Natural killer cell (primary cell): ENCODE measurements at places on chromosomes 11 and 22. TPM values are rescaled to one million over a fixed set of nuclear protein-coding genes. Genes with fewer than 3 reads are reported as not detected.

Gene CASP4
- total RNA-seq = 156 TPM

Gene UCP3
- 8.6 TPM for total RNA-seq

Gene JAML
- 7.1 TPM for total RNA-seq

Gene RIMBP3B
- total RNA-seq = 0.70 TPM

Gene LINC01488
- not detected for total RNA-seq

Gene CALCA
- not detected for total RNA-seq

Gene DBX1
- not detected for total RNA-seq

Gene RBFOX2
- total RNA-seq = 1.0 TPM

Gene CDKN1C
- total RNA-seq = 27.9 TPM

Gene TSSC4
- total RNA-seq = 59.3 TPM

GRCh38 chr11:56917708-56918400, 70.9 kb upstream of the OR5AK2 start:
- no peak for DNase-seq

DNA sequence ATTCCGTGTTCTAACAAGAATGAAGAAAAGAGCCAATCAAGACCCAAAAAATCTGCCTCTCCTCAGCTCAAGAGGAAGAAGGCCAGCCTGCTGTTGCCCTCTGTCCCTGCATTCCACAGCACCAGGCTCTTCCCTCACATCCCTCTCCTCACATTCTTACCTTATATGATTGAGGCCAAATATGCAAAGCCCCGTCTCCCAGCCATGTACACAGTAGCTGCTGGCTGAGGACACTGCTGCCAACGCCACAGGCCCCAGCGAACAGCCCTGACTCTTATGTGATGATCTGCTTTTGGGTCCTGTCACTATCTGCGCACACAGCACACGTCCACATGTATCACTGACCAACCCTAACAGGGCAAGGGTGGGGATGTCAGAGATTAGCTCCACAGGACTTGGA, 60.2 kb downstream of the MICAL3 start:
- no peak for DNase-seq

GRCh38 chr11:44728491-44728910, 1.7 kb downstream of the TSPAN18 start:
- DNase-seq = no peak

- no peak for DNase-seq
These were observed 174.4 kb upstream of the NECTIN1 start for GRCh38 chr11:119903389-119903788.

DNA sequence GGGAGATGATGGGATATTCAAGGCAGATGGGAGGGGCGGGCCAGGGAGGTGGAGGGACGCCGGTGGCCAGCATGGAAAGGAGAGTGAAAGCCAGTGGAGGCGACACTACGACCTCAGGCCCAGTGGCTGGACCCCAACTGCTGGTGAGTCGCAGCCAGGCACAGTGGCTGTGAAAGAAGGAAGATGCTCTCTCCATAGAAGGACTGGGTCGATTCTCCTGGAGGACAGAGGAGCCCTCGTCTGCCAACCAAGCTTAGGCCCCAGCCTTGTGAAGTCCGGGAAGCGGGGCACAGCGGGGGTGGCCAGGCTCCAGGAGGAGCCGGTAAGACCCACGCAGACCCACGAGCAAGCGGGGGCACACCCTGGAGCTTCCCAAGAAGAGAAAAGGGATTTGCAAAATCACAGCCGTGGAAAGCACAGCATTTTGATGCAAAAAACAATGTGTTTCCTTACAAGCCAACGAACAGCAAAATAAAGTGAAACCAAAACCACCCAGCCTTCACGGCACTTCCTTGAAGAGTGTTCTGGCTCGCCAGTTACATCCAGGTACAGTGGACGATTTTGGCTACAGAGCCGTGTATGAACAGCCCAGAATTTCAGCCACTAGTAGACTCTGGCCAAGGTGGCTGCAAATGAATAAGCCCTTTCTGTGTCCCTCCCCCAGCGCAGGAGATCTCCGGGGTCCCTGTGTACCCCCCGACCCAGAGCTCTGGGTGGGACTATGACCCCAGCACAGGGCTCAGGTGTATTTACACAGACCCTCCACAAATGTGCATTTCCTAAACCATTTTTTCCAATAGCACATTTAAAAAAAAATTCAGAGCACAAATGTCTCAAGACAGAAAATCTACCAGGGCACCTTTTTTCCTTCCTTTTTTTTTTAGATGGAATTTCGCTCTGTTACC, 96.9 kb downstream of the TRMU start:
- DNase-seq = peak; percentile 23

GRCh38 chr11:94494126-94494680, 419 bp downstream of the ANKRD49 start:
- DNase-seq = no peak

DNA sequence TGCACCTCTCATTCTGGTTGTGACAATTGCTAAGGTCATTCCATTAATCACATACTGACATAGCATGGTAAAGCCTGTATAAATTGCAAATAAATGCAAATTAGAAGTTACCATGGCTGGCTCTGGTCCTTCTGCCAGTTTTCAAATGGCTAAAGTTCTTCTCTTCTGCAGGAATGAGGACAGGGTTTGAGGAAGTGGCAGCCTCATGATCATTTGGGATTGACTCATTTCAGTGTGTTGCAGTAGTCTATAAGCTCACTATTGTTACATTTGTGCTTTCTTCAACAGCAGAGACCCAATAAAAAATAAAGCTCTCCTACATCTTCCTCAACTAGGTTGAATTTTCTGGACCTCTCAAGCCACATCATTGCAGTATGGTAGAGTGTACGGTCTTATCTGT, 60.3 kb downstream of the NECTIN1 start:
- DNase-seq = no peak

DNA sequence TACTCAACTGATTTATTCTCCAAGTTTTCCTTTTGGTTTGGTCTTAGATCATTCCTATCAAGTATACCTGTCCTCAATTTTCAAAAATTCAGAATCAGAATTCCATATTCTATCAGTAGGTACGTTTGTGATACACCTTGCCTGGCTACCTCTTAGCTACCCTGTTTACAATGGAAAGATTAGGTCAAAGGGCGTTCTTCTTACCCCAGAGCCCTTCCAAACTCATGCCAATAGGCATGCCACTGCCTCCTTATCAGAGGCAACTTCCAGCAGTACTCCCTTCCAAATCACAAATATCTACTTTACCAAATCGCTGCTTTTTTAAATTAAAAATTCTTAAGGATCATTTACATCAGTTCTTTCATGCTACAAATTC, 1.0 kb downstream of the PATL1 start:
- DNase-seq = no peak

- DNase-seq = no peak
These were observed 55.1 kb downstream of the MAML2 start for GRCh38 chr11:96287822-96288439.

DNA sequence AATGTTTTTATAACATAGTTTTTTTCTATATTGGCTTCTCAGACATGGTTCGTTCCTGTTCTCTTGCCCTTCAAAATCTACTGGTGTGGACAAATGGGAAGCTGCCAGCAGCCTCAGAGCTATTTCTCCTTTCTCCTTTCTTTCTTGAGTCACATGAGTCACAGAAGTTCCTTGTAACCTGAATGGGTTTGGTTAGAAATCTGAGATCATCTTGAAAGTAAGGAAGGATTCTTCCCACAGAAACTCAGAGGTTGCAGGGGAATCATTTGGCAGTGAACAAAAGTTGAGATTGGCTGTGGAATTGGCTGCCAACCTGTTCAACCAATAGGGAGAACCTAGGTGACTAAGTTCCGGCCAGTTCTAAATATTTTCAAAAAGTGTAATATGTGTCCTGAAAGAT, 12.5 kb downstream of the PLET1 start:
- DNase-seq = no peak

DNA sequence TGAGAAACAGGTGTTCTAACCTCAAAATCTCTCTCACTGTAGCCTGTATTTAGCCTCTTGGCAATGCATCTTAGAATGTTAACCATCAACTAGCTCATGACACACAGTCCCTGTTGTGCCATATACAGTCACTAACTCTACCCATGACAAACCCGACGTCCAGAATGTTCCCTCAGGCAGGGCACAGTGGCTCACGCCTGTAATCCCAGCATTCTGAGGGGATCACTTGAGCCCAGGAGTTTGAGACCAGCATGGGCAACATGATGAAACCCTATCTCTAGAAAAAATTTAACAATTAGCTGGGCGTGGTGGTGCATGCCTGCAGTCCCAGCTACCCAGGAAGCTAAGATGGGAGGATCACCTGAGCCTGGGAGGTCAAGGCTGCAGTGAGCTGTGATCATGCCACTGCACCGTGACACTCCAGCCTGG, 18.2 kb upstream of the CCDC34 start:
- DNase-seq = no peak

GRCh38 chr11:91857179-91857578, 367.4 kb upstream of the FAT3 start:
- no peak for DNase-seq

DNA sequence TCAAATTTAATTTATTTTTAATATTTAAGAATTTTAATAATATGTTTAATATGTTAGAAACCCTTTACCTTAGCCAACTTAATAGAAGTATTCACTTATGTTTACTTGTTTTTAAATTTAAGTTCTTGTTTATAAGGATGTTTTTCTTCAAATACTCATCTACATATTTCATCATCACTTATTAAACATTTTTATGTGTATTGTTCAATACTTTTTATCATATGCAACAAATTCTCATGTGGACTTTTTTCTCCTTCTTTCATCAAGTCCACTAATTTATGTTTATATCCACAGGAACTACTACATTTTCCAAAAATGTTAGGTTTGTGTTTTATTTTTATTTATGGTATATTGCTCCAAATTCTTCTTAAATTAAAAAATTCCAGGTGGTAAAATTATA, 2113.1 kb upstream of the RAG2 start:
- no peak for DNase-seq

GRCh38 chr11:87251560-87251959, 213.8 kb downstream of the TMEM135 start:
- DNase-seq = no peak

- no peak for DNase-seq
These were observed 85.0 kb downstream of the RPL27A start for GRCh38 chr11:8767466-8768142.

DNA sequence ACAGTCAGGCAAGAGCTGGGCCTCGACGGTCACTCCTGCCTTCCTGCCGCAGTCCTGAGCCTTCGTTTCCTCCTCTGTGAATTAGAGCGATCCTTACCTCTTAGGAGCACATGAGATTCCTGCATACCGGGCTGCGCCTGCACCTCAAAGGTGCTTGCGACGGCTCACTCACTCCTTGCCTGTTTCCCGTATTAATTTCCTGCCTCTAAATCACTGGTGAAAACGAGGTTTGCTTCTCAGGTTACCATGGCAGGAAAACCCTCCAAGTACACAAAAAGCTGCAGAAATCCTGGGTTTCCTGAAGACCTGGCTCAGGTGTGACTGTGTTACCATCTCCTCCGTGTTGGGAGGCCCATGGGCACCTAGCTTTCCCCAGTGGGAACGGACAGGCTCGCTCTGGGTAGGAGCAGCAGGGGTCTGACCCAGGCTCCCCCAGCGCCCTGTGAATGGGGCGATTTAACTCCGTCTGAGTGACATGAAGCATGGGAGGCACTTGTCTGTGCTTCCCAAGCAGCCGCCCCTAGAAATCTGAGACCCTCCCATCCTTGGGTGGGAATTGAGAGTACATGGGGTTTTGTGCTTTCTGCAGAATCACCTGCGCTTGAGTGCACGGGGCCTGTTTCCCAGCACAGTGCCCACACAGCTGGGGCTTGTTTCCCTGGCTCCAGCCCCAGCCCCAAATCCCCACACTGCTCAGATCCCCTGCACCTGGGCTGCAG, 64.8 kb downstream of the PHF21B start:
- no peak for DNase-seq

DNA sequence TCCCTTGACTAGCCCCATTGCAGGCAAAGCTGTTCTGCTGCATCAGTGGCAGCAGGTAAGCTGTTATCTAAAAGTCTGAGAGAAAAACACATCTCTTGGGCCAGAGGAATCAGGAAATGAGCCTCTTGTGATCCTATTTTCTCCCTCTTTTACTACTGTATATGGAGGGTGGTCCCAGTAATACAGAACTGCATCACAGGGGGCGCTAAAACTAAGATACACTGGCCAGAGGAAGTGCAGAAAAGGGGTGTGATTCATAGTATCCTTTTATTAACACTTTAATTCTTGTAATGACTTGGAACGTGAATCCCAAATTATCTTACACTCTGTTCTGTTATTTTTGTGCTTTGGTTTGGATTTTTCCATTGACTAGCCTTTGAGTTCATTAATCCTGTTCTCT, 8.8 kb upstream of the MED17 start:
- no peak for DNase-seq

DNA sequence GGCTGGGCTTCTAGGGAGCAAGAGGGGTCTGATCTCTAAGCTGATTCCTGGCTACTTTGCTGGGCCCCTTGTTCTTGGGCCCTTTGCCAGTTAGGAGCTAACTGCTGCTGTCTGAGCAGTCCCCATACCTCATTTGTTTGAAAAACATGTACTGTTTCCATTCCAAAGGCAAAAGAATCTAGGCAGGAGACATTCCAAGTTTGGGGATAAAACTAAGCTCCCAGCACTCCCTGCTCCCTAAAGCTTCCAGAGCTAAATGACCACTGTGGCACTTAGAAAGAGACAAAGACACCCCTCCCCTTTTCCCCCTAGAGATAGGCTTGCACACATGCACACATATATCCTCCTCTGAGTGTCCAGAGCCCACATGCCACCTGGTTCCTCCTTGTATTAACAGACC, 22.7 kb upstream of the RRM1 start:
- no peak for DNase-seq

- DNase-seq = no peak
These were observed 68.4 kb downstream of the GAS2 start for GRCh38 chr11:22734628-22735345.

- DNase-seq = no peak
These were observed 8.9 kb downstream of the DERL3 start for GRCh38 chr22:23829845-23830372.

- no peak for DNase-seq
These were observed 318.7 kb downstream of the BRD1 start for GRCh38 chr22:49509016-49509415.

- no peak for DNase-seq
These were observed 9.7 kb upstream of the MALAT1 start for GRCh38 chr11:65489035-65489705.

DNA sequence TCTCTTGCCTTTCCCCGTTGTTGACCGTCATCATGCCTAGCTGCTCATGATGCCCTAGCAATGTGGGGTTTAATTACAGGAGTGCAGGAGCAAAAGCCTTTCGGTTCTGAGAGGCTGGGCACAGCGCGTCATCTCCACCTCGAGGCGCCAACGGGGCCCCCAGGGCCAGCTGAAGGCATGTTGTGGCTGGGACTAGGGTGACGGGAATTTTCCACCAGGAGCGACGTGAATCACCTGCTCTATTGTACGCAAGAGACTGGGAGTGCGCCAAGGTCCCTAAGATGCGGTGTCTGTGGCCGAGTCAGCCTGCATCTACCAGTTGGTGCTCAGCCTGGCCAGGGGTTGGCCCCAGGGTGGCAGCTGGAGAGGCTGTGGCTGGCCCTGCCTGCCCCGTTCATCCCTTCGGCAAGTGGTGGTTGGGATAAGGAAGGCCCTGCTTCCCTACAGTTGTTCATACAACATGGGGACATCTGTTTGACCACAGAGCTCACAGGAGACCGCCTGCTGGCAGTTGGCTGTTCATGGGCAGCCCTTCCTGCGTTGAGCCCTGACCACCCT, 1175.6 kb downstream of the BRD1 start:
- no peak for DNase-seq

- DNase-seq = peak; percentile 53
These were observed 12.3 kb downstream of the STARD10 start for GRCh38 chr11:72781313-72782080.

- peak; percentile 73 for DNase-seq
These were observed at the start of gene TCIRG1 for GRCh38 chr11:68038718-68039525. TCIRG1 (plus strand) TSS chr11:68039025; CDS start chr11:68041272, 2,247 bp downstream.
